Uterus (tissue), 4 donors: ENCODE measurements at places on chromosomes 4 and X. TPM values are rescaled to one million over a fixed set of nuclear protein-coding genes. Genes with fewer than 3 reads are reported as not detected.

DNA sequence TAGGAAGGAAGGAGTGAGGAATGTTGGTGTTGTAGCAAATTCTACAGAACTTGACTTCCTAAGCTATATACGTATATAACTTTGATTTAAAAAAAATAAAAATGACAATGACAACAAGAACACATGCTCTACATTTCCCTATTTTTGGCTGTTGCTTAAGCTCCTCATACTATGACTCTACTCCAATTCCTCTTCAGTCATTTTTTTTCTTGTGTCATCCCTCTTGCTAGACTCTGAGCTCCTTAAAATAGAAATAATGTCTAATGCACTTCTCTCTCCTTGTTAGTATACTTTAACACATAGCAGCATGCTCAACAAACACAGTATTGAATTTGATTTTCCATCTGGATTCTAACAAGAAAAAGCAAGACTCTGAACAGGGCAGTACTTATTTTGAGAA lies 144.0 kb downstream of the HDX start:
- DNase-seq, result no peak

CXCL3 gene
- total RNA-seq, result 2.5 TPM

GRCh38 chrX:39888730-39889129 lies 209.0 kb downstream of the BCOR start:
- no peak for DNase-seq

CCKAR gene
- not detected for total RNA-seq

DNA sequence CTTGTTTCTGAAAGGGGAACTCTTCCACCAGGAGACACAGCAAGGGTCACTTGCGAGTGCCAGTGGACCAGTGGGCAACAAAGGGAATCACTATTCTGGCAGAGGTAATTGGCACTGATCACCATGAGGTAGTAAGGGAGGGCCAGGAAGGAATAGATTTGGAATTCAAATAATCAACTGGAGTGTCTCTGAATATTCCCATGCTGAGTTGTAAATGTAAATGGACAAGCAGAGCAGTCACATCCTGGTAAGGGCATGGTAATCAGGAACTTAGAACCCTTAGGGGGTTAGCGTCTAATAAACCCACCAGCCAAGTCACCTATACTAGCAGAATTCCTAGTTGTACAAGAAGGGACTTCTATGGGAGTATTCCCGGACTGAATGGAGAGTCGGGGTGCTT lies 178.5 kb upstream of the UGT8 start:
- DNase-seq, result no peak
